ENCODE measurements at places on chromosomes 2 and 18.

GRCh38 chr18:27240383-27240782 is 55.3 kb upstream of the CHST9 start:
- no peak for DNase-seq

- no peak for DNase-seq
Observed at GRCh38 chr2:112629823-112630222, 15.9 kb upstream of the SLC20A1 start.

- no peak for DNase-seq
Observed at GRCh38 chr2:144325086-144325485, 194.8 kb downstream of the ZEB2 start.

- no peak for DNase-seq
Observed at GRCh38 chr2:196403471-196403870, 232.1 kb upstream of the STK17B start.

GRCh38 chr2:212027681-212028628 is 510.6 kb downstream of the ERBB4 start:
- no peak for DNase-seq

DNA sequence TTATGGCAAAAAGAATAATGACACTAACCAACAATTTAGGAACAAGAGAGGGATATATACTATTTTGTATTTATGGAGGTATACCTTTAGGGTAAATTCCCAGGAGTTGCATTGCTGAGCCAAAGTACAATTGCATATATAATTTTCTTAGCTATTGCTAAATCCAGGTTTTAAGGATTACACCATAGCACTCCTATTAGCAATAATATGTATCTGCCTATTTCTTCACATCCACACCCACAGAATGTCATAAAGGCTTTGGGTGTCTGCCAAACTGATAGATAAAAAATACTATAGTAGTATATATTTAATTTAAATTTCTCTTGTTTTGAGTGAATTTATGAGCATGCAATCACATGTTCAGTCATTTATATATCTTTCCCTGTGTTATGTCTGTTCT is 11.5 kb upstream of the SERPINB13 start:
- no peak for DNase-seq

DNA sequence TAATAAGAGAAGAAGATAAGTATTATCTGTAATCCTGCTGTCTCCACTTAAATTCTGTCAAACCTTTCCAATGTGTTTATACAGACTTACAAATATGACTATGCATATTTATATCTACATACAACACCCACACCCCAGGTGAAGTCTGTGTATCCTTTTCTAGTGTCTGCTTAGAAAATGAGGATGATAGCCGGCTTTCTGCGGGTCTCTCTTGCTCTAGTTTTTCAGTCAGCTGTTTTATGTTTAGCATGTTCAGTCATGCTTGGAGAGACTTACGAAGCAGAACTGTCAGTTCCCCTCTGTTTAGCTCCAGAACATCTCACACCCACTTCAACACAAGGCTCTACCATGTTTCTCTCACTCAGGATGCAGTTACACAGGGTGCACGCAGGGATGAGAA is 137.3 kb upstream of the NFATC1 start:
- peak; percentile 16 for DNase-seq

- no peak for DNase-seq
Observed at GRCh38 chr2:119657466-119658145, 21.4 kb upstream of the TMEM177 start.

GRCh38 chr2:161030260-161031063 is 129.8 kb upstream of the TANK start:
- DNase-seq = no peak

GRCh38 chr2:26805241-26805676 is 19.4 kb downstream of the CENPA start:
- DNase-seq = no peak

DNA sequence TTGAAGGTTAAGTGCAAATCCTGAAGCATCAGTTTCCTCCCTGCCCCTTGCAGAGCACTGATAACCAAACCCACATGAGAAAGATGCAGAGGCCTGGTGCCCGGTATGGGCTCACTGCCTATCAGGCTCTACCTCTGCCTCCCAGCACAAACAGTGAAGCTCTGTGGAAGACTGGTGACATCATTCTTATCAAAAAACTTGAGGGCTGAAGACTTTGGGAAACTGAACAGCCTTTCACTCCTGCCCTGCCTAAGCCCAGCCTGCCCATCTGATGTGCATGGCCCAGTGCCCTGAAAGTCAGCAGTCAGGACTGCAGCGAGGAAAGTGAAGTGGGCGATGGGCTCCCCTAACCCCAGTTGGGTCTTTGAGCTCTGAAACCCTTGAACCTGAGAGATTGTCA is 174.8 kb upstream of the ARL4C start:
- DNase-seq = no peak

DNA sequence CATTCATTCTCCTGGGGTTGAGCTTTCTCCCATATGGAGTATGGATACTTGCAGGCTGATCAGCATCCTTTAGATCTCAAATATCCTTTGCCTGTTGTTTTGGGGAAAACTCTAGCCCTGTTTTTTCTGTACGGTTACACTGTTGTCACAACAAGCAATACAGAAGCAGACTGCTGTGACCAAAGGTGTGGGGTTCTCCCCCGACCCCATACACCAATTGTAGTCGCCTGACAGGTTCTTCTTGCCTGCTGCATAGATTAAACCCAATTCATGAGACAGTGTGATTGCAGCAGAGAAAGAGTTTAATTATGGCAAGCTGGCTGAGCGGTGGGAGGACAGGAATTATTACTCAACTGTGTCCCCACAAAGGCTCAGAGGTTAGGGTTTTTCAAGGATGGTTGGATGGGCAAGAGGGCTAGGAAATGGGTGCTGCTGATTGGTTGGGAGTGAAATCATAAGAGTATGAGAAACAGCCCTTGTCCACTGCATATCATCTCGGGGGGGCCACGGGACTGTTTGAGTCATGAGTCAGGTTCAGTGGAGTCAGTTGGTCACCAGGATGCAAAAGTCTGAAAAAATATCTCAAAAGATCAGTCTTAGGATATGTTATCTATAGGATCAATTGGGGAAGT is 40.6 kb downstream of the ITGB1BP1 start:
- no peak for DNase-seq

DNA sequence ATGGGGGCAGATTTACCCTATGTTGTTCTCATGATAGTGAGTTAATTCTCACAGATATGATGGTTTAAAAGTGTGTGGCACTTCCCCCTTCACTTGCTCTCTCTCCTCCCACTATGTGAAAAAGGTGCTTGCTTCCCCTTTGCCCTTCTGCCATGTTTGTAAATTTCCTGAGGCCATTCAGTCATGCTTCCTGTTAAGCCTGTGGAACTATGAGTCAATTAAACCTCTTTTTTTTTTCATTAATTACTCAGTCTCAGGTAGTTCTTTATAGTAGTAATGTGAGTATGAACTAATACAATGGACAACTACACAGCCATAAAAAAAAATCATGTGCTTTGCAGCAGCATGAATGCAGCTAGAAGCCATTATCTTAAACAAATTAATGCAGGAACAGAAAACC is 118.5 kb downstream of the CALCRL start:
- DNase-seq = no peak

DNA sequence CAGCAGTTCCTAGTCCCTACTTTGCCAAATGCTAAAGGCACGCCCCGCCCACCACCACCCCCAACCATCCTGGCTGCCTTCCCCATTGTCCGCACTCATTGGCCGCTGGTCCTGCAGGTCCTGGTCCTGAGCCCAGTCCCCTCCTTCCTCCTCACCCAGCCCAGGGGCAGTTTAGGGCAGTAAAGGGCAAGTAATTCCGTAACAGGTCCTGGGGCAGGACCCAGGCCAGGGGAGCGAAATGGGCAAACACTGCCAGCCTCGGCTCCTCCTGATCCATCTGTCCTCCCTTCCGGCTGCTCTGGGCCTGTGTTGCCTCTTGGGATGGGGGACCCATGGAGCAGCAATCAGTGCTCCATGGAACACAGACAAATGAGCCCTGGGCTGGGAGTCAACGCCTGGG is 6.1 kb downstream of the ADCY3 start:
- DNase-seq = no peak

DNA sequence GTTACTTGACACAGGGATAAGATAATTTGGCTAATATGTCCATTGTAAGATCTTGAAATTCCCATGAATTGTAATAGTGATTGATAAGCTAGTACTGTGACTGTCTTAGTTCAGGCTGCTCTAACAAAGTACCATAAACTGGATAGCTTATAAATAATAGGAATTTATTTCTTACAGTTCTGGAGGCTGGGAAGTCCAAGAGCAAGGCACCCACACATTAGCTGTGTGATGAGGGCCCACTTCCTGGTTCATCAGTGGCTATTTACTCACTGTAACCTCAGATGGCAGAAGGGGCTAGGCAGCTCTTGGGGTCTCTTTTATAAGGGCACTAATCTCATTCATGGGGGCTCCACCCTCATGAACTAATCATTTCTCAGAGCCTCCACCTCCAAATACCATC is 28.5 kb downstream of the NOSTRIN start:
- no peak for DNase-seq

DNA sequence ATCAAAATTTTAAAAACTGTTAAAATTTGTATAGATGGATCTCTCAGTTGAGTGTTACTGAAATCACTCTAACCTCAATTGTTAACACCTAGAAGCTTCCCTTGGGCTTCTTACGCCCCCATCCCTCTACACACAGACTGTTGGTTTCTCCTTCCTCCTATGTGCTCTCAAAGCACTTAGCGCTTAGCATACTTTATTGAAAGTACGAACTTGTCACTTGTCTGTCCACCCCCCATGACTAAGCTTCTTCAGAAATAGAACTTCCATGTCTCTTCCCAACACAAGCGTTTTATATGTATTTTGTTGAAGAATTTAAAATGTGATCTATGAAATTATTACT is 441 bp downstream of the MPHOSPH10 start:
- DNase-seq = peak; percentile 27

GRCh38 chr2:196372811-196373664 is 201.7 kb upstream of the STK17B start:
- DNase-seq = no peak

- DNase-seq = no peak
Observed at GRCh38 chr2:42588121-42588520, 19.7 kb downstream of the MTA3 start.

DNA sequence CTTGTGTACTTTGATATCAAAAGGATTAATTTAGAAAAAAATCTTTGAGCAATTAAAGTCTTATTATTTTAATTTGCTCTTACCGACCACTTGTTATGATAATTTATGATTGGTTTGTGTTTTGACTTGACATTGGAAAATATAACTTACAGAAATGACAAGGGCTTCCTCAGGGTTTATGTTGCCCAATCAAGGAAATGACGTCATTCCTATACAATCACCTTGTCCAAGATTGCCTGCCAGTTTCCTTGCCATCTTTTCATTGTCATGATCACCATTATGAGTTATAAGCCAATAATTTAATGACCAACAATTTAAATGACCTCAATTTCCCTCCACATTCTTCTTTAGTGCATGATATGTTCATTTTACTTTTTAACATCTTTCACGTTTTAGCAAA is 351.8 kb upstream of the TMEFF2 start:
- no peak for DNase-seq

- DNase-seq = no peak
Observed at GRCh38 chr18:40292985-40293710, 1661.9 kb upstream of the PIK3C3 start.

DNA sequence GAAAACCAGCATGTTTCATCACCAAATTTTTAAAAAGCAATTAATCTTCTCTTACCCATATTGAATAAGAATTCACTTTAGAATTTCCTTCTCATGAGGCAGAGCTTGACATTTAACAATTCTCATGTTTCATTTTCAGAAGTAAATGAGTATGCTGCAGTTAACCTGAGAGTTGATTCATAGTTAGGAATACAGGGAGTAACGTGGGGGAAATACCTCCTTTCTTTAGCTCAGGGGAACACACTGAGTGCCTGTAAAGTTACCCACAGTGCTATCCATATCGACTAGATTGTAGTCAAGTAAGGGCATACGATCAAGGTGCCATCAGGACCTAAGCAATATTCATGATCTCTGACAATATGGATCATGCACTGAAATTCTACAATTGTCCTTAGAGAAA is 38.9 kb upstream of the ATIC start:
- no peak for DNase-seq

DNA sequence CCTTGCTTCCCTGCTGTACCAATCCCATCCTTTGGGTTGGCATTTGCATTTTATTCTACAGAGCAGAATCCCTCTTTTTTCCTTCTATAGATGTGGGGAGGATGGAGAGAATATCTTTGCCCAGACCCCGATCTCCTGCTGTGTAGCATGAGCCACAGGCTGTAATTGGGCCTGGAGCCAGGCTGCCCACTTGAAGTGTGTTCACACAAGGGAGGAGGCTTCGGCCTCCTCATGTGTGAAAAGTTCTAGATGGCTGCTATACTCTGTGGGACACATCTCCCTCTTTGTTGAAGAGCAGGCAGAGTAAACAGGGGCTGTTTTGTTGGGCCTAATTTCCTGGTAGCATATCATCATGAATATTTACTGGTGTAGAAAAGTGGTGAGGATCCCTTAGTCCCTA is 126.3 kb downstream of the XRCC5 start:
- DNase-seq = no peak

DNA sequence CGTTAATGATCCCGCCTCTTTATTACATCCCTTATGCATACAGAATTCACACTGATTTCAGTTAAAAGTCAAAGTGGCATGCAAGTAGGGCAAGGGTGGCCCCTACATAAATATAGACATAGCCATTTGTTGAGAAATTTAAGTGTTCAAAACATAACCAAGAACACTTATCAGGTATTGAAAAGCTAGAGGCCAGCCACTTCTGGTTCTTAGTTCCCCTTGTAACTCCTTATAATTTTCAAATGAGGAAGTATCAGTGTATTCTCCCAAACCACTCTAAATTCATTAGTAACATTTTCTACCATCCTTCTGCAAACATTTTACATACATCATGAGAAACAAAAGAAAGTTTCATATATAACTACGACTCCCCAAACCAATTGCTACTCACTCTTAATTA is 5.8 kb upstream of the ARL5A start:
- DNase-seq = no peak

DNA sequence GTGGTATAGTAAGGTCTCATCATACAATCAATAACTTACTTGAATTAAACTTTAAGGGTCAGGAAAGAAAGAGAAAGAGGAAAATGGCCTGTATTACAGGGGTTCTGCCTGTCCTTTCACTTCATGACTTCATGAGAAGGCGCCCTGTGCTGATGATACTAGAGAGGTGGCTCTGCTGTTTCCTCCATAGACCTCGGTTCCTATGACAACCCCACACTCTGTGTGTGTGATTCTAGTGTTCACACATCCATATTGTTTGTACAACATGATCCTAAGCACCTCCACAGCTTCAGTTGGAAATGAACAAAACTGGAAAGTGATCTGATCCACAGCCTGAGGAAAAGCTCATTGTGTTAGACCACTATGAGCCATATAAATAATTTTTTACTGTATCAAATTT is 7.0 kb upstream of the REEP1 start:
- no peak for DNase-seq

- DNase-seq = no peak
Observed at GRCh38 chr2:10385501-10385900, 62.6 kb downstream of the ODC1 start.

GRCh38 chr18:55805666-55806065 is 217.7 kb upstream of the TCF4 start:
- no peak for DNase-seq

GRCh38 chr2:223541546-223541945 is 60.6 kb downstream of the SCG2 start:
- no peak for DNase-seq

GRCh38 chr18:6610466-6610865 is 119.0 kb upstream of the ARHGAP28 start:
- DNase-seq = no peak
